ENCODE measurements at places on chromosomes 12 and 14.

DNA sequence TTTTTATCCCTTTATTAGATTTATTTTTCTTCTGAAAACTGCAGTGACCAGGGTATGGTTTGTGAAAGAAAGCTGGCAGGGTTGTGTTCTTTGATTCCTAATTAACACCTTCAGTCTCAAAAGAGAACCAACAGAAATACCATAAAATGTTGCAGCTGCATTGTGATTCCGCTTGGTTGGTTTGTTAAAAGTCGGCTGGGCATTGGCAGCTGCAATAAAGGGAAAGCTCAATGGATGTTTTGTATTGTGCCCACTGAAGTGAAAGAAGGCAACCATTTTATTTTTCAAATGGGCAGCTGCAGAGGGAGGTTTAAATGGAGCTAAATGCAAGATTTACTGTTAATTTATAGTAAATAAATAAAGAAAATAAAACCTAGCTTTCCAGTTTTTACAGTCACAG is 16.7 kb downstream of the LGR5 start:
- no peak for DNase-seq

GRCh38 chr12:65534238-65534841 is 255.9 kb downstream of the MSRB3 start:
- no peak for DNase-seq

GRCh38 chr12:1630133-1630826 is 1.2 kb downstream of the WNT5B start:
- no peak for DNase-seq

DNA sequence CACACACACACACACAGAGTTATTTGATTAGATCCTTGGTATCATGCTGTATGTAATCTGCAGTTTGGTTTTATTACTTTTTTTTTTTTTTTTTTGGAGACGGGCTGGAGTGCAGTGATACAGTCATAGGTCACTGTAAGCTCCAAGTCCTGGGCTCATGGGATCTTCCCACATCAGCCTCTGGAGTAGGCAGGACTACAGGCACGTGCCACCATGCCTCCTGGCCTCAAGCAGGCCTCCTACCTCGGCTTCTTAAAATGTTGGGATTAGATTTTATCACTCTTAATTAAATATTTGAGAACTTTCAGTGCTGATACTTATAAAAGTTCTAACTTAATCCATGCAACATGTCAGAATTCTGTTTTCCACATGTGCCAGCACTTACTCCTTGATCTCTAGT is 31.3 kb upstream of the PSEN1 start:
- no peak for DNase-seq

GRCh38 chr12:70042675-70043074 is 200.6 kb upstream of the CNOT2 start:
- no peak for DNase-seq

DNA sequence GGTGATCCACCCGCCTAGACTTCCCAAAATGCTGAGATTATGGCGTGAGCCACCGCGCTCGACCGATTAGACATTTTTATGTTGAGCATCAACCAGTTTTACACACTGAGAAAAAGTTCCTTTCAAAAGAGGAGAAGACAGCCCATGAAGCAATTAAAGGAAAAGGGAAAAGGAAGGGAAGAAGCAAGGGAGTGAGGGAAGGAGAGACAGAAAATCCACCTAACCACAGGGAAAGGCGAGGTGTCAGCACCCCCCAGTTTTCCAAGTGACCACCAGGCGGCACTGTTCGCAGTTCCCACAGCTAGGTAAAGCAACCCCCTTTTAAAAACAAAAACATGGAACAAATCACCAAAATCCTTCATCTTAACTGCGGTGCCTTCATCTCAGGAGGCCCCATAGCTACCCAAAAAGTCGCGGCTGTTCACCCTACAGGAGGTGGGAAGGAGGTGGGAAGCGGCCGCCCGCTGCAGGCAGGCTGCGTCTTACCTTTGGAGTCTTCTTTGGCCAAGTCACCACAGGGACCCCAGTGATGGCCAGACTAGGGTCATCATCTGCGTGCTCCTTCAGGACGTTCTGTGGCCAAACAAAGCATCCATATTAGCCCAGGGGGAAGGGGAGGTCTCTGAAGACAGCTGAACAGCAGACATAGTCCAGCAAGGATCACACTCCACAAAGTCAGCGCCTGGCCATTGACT is 86.6 kb downstream of the KDM2B start:
- DNase-seq = no peak

DNA sequence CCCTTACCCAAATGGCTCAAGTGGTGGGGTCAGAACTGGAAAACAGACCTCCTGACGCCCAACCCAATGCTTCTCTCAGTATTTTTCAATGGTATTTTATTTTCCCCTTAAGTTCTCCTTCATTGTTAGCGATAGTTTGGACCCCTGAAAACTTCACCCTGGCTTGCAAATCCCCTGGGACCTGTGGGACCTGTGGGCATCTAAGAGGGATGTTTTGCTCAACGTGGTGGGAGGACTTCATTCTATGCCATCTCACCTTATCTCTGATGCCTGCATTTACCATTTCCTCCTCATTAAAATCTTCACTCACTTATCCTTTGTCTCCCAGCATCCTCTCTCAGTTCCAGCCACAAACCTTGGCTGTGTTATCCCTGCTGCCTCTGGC is 59.4 kb upstream of the GZMB start:
- no peak for DNase-seq

DNA sequence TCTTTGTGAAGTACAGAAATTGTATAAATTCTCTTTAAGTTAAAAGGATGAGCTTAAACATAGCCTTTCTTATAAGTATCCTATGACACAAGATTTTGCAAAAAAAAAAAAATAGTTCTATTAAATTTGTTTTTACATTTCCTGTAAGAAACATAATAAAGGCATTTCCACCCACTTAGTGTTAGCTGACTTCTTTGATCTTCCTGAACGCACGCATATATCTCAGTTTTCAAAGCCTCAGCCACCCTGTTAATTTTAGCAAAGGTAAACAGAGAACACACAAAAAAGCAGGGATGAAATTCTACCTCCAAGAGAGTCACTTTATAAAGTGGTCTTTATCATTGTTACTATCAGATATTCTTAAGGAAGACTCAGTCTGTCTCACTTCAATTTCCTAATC is 277.9 kb downstream of the MED13L start:
- DNase-seq = no peak

- DNase-seq = no peak
Observed at GRCh38 chr12:46388427-46389021, 16.0 kb upstream of the SLC38A2 start.

GRCh38 chr14:33229269-33229929 is 290.7 kb downstream of the NPAS3 start:
- DNase-seq = no peak

DNA sequence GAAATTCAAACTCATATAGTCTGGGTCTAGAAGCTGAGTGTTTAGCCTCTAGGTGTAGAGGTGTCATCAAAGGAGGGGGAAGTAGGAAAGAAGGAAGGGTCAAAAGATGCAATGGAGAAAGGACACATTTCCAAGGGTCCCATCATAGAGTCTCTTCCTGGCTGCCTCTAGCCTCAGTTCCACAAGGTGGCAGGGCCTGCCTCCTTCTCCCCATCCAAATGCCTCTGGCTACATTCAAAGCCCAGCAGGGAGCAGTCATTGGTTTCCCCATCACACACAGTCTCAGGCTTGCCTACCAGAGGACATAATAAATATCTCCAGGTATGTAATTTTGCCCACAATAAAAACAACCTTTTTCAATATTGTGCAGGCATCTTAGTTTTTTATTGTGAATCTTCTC is 2.1 kb upstream of the CCT2 start:
- no peak for DNase-seq

GRCh38 chr12:15581006-15581405 is 208.2 kb downstream of the EPS8 start:
- DNase-seq = no peak
